ENCODE measurements at places on chromosomes 5 and 9.

- no peak for DNase-seq
Measured at GRCh38 chr5:106956187-106956586, 714.5 kb downstream of the EFNA5 start.

- no peak for DNase-seq
Measured at GRCh38 chr9:33506626-33507370, 17.3 kb upstream of the ANKRD18B start.

GRCh38 chr5:149732324-149733128, 2.4 kb downstream of the PPARGC1B start:
- DNase-seq = peak; percentile 47

DNA sequence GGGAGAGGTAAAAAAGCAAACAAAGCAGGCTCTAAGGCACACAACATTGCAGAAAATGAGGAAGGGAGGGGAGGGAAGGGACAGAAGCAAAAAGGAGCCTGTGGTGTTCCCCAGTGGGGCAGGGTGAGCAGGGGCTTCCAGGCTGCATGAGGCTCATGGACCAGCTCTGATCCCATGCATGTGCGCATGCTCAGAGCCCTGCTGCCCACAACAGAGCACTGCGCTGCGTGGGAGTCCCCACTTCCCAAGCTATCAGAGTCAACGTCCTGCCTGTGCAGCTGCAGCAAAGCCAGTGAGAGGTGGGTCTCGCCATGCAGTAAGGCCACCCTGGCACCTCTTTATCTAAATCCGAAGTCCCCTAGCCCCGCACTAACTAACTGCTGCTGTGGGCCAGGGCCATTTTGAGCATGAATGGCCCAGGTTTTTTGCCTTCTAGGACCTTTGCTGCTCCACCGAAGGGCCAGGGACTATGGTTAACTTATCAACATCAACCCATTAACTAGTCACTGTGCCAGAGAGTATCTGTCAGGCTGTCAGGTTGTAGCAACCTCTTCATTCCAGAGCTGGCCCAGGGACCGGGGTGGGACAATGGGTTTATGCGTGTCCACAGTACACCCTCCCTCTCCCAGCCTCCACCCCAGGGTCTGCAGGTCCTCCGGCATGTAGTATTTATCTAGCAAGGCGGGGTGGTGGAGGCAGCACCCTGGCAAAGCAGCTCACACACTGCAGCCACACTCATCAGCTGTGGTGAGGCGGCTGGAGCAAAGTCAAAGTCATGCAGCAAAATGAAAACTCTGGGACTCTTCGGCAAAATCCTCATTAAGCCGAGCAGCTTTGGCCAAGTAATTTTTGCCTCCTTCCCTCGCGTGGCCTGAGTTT, 123.6 kb downstream of the SAXO1 start:
- DNase-seq = no peak

GRCh38 chr9:121686930-121687541, 35.6 kb downstream of the DAB2IP start:
- DNase-seq = peak; percentile 69

GRCh38 chr5:127950707-127951391, 132.7 kb upstream of the SLC12A2 start:
- DNase-seq = no peak

DNA sequence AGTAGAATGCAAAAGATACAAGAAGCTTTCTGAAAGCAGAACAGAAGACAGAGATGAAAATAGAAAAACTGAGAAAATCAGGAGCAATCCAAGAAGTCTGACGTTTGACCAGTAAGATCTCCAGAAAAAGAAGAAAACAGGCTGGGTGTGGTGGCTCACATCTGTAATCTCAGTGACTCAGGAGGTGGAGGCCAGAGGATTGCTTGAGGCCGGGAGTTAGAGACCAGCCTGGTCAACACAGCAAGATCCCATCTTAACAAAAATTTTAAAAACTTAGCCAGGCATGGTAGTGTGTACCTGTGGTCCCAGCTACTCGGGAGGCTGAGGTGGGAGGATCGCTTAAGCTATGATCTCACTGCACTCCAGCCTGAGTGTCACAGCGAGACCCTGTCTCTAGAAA, 15.9 kb downstream of the RETREG1 start:
- DNase-seq = no peak

GRCh38 chr5:6454628-6455053, 6.0 kb downstream of the UBE2QL1 start:
- DNase-seq = no peak

DNA sequence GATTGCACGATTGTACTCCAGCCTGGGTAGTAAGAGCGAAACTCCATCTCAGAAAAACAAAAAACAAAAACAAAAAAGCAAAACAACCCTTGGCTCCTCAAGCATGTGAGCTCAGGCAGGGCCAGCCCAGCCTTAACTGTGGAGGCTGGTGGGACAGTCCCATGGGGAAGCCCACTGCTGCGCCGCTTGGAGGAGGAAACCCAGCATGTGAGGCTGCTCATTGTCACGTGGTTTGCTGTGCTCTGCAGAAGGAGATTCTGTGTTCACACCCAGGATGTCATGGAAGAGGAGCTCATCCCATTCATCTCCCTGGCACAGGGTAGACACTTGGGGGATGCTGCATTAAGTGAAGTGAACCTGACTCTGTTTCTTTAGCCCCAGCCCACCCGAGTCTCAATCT, 4.0 kb downstream of the ZBED3 start:
- DNase-seq = no peak

DNA sequence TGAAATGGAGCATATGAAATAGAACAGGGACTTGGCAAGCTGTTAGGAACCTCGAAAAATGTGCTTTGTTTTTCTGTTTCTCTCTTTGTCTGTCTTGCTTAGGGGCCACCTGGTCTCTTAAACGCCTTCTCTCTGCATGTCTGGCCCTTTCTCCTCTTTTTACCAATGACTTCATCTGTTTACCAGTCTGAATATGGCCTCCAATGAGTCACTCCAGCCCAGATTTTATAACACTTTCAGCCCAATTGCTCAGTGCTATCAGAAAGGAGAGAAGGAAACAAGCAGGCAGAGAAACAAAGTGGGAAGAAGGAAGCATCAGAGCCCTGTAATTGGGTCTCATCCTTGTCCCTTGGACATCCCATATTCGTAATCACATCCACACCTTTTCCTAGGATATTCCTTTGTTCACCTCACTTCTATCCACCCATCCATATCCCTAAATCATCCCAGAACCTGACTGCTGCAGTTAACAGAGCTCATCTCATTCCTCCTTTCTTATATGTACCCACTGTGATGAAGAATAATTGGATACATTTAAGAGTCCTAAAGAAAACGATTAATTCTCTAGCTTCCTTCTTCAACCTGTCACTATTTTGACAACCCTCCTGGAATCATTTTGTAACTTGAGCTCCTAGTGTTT, 151.8 kb upstream of the GPR151 start:
- DNase-seq = no peak

- no peak for DNase-seq
Measured at GRCh38 chr9:87796196-87796595, 70.3 kb downstream of the CTSL start.

GRCh38 chr5:83253720-83254119, 176.4 kb downstream of the XRCC4 start:
- no peak for DNase-seq

DNA sequence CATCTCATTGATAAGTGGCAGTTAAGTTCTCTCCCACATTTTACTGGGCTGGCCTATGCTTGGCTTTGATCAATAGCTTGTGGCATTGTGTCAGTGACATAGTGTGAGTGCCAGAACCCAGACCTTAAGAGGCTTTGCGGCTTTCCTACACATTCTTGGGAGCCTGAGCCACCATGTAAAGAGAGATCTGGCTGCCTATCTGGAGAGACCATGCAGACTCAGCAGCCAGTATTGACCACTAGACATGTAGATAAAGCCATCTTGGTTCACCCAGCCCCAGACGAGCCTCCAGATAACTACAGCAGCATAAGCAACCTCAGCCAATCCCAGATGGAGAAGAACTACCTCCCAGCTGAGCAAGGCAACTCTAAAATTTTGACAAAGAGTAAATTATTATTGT, 28.6 kb downstream of the C9orf153 start:
- DNase-seq = no peak

Measured in left hindlimb (tissue), 1 donor.